ENCODE measurements at places on chromosomes 3 and 15.

DNA sequence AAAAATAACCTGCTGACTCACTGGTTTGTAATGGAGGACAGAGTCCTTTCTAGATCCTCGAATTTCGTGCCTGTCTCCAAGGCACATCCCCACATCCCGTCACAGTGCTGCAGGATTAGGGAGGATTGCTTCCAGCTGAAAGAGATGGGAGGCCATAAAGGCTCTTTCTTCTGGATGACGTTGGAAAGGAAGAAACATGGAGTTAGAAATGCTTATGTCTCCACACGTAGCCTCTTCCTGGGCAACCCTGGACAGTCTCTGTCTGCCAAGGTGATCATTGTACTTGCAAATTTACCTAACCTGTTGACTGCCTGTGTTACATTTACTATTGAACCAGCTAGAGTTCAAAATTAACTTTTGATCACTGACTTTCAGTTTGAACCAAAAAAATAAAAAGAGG is 27.6 kb upstream of the VILL start:
- DNase-seq, result no peak

DNA sequence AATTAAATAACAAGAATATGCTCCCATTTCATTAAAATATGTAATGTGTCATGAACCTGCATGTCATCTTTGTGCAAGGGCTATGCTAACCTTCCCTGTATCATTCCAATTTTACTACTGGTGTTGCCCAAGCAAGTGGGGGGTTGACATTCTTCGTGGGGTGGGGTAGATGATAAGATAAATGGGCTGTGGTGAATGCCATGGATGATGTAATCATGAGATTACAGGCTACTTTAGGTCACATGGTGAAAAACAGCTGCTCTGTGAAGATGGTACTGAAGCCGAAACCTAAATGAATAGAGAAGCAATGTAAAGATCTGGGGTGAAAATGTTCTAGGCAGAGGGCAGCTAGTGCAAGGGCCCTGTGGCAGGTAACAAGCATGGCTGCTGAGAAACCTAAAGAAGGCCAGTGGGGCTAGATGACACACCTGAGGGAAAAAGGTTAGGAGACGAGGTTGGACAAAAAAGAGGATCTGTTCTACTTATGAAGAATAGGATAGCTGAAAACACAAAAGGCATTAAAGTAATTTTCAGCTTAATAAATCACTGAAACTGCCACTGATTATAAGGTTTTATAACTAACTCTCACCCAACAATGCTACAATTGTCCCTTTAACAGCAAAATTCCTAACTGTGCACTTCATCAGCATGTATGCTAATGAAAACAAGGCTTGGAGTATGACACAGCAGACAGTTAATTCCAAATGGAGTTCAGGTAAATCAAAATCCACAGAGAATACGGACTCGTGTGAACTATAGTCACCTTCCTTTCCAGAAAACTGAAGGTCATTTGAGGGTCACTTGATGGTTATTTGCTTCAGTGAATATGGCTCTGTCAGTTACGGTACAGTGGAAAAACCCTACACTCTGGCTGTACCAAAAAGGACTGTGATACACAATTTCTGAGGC is 35.0 kb downstream of the MTMR10 start:
- DNase-seq, result no peak

GRCh38 chr15:93060336-93061248 is 28.4 kb downstream of the RGMA start:
- DNase-seq, result no peak

DNA sequence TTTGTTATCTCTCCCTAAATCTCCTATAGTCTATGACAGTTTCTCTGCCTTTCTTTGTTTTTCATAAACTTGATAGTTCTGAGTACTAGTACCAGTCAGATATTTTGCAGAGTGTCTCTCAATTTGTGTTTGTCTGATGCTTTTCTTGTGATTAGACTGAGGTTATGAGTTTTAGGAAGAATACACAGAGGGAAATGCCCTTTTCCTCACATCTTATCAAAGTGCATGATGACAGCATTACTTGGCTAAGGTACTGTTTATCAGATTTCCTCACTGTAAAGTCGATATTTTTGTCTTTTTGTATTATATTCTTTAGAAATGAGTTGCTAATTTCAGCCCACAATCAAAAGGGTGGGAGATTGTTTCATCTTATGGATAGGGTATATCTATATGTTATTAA is 45.6 kb downstream of the GLCE start:
- no peak for DNase-seq

DNA sequence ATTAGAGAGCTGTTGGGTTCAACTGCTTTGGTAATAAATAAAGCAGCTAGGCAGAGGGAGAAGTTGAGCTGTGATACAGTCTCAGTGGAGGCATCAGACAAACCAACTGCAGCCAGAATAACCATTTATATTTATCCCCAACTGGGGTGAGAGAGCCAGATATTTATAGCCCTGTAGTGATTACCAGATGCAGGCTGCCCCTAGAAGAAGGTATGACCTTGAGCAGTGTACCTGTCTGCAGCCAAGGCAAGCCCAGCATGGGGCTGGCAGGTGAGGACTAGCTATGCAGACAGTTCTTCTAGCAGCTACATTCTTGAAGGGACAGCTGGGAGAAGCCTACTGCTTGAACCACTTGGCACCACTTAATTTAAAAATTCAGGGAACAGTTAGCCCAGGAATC is 144.4 kb upstream of the EPHA3 start:
- DNase-seq, result no peak

GRCh38 chr15:101554115-101554915 is 64.8 kb upstream of the PCSK6 start:
- no peak for DNase-seq

GRCh38 chr3:46386205-46386604 is 15.5 kb downstream of the CCR5 start:
- no peak for DNase-seq

GRCh38 chr3:171054231-171054630 is 27.7 kb upstream of the SLC2A2 start:
- no peak for DNase-seq

GRCh38 chr3:23112491-23112890 is 90.6 kb upstream of the UBE2E2 start:
- DNase-seq, result no peak

DNA sequence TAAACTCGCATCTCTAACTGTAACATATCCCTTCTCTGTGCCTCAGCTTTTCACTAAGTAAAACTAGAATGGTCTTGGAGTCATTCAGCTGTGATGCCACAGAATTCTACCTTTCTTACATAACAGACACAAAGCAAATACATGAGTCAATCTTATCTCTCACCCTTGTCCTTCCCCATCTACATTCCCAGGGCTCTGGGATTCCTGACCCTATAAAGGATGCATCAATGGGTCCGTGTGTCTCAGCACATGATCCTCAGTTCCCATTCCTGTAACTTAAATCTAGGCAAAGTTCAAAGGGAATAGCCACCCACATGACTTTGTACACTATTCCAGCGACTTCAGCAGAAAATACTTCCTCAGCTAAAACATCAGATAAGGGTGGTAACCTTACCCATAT is 11.8 kb upstream of the ARL8B start:
- DNase-seq, result no peak

GRCh38 chr3:155079468-155079745 is 712 bp upstream of the MME start:
- no peak for DNase-seq

DNA sequence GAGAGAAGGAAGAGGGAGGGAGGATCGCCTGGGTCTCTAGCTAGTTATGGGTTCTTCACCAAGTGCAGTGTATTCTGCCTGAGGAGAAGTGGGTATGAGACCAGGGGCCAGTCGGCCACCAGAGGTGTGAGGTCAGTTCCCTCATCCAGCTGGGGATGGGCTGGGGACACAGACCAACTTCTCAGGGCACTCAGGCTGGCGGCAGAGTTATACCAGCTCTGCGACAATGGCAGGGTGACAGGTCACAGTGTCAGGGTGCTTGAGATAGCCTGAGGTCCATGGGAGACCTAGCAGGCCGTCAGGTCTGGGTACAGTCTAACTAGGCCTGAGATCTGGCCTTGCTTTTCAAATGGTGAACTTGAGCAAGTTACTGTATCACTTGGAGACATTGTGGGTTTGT is 31.4 kb upstream of the PLXNA1 start:
- no peak for DNase-seq

- DNase-seq, result no peak
Measured at GRCh38 chr3:73828348-73828747, 203.6 kb upstream of the PDZRN3 start.

DNA sequence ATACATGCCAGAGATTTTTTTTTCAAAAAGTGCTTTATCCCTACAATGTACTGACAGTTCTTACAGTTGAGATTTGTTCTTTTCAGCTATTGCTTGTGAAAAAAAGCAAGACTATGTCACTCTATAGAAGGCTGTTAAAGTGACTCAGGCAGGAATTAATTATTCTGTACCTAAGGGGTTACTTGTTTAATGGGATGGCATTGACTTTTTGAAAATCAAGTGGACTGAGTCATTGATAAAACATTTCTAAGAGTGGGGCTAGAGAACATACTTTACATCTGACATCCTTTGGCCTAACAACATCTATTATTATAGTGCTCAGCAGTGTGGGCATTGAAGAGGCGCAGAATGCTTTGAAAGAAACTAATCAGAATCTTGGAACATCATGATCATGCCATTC is 34.3 kb downstream of the INTS14 start:
- no peak for DNase-seq

DNA sequence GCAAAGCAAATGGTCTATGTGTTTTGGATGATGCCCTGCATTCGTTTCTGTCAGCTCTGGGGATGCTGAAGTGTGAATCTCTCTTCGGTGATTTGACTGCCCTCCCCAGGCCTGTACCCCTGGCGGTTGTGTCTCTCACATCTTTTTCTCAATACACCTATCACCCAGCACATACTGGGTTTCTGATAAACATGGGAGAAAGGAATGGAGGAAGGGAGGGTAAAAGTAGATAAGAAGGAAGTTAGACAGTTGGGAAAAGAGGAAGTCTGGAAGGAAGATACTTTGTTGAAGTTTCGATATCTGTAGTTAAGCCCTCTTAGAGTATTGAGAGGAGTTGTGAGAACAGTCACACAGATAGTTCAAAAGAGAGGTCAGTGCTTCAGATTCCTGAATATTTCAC is 35.8 kb upstream of the LRTM1 start:
- no peak for DNase-seq

DNA sequence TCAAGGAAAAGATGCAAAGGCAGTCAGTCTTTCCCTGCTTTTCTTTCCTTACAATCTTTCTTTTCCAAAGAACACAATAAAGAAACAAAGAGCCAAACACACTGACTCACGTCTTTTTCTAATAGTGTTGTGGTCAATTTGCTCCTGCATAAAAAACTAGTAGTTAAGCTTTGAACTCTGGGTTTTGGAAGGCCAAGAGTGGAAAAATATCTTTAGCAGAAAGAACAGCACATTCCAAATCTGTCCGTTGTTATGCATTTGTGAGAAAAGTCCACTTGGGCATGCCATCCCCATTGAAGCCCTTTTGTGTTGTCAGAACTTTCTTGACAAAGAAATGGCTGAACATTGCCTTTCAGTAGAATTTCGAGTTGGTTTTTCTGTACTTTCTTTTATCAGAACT is 18.2 kb downstream of the COL8A1 start:
- DNase-seq, result no peak

DNA sequence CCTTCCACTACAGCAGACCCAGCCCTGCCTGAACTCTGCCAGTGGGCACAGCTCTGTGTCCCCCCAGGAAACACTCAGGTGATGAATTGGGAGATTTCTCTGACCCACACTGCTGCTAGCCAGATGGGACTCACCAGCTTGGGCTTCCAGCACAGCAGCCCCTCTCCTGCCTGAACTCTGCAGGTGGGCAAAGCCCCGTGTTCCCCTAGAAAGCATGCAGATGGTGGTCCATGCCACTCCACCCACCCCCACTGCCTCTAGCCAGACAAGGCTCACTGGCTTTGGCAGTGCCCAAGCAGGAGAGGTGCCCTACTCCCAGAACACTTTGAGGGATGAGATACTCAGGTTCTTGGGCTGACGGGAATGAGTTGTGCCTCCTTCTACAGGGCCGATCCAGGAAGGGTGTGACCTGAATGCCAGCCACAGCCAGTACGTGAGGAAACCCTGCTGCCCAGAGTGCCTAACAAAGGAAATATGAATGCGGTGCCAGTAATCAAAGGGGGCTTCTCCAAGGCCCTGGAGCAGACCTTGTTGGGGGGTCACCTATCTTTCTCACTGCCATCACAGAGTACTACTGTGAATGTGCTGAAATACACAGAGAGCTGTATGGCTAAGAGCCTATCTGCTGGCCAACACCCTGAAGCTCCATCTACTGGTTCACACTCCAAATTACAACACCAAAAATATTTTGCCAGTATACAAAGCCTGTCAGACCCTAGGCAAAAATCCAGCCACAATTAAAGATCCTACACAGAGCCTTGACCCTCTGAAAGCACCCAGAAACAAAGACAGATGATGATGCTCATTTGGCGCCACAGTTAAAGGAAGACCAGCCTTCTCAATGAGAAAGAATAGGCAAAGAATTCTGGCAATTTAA is 61.9 kb downstream of the BTLA start:
- no peak for DNase-seq

- DNase-seq, result no peak
Measured at GRCh38 chr3:102084006-102084405, 234.7 kb downstream of the NFKBIZ start.

DNA sequence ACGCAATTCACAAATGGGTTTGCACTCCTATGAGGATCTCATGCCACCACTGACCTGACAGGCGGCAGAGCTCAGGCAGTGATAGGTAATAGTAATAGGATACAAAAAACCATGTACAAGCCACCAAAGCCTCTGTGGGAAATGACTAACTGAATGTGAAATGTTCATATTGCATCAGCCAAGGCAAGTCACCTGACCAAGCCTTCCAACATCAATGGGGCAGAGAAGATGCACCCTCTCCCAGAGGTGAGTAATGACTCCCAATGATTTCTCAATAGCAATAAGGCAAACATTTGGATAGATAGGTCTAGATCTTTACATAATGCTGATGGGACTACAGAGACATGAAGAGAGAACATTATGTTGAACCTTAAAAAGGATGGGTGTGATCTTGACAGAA is 14.9 kb downstream of the CNTN3 start:
- no peak for DNase-seq

- no peak for DNase-seq
Measured at GRCh38 chr3:119219069-119219468, 21.6 kb downstream of the B4GALT4 start.

DNA sequence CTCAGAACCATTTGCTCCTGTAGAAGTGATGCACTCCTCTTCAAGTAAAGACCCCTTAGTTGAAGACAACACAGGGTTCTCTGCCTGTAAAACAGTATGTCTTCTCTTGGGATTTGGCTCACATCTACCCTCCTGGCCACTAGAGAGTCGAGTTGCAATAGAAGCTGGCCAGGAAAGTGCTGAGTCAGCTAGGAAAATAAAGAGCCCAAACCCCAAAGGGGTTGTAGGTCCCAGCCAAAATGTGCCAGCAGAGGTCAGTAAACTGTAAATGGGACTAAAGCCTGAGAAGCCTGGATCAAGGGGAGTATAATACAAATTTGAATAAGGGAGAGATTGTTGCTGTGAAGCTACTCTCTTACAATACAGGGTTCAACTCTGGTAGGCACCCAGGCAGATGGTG is 37.2 kb upstream of the THBS1 start:
- no peak for DNase-seq

Measured in CD4-positive, CD25-positive, alpha-beta regulatory T cell (primary cell).